GM13977 (cell line): ENCODE measurements at places on chromosomes 12 and 14.

- no peak for DNase-seq
Observed at GRCh38 chr12:117387832-117388231, 26.4 kb upstream of the NOS1 start.

GRCh38 chr12:115920395-115921183 is 356.9 kb downstream of the MED13L start:
- no peak for DNase-seq

DNA sequence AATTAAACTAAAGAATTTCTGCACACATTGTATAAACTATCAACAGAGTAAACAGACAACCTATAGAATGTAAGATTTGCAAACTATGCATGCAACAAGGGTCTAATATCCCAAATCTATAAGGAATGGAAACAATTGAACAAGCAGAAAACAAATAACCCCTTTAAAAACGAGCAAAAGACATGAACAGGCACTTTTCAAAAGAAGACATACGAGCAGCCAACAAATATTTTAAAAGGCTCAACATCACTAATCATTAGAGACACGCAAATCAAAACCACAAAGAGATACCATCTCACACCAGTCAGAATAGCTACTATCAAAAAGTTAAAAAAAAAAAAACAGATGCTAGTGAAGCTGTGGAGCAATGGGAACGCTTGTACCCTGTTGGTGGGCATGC is 4.7 kb downstream of the TAS2R13 start:
- DNase-seq = no peak

- DNase-seq = no peak
Observed at GRCh38 chr12:53218551-53219291, 11.7 kb upstream of the ITGB7 start.

GRCh38 chr12:98736352-98737321 is 91.5 kb downstream of the APAF1 start:
- DNase-seq = no peak

- no peak for DNase-seq
Observed at GRCh38 chr12:123109319-123109772, 41.5 kb downstream of the PITPNM2 start.

GRCh38 chr12:85002778-85003296 is 33.2 kb downstream of the TSPAN19 start:
- no peak for DNase-seq

- no peak for DNase-seq
Observed at GRCh38 chr12:12476857-12477531, 85.7 kb downstream of the DUSP16 start.

GRCh38 chr12:9103050-9103849 is 12.5 kb downstream of the A2M start:
- no peak for DNase-seq

DNA sequence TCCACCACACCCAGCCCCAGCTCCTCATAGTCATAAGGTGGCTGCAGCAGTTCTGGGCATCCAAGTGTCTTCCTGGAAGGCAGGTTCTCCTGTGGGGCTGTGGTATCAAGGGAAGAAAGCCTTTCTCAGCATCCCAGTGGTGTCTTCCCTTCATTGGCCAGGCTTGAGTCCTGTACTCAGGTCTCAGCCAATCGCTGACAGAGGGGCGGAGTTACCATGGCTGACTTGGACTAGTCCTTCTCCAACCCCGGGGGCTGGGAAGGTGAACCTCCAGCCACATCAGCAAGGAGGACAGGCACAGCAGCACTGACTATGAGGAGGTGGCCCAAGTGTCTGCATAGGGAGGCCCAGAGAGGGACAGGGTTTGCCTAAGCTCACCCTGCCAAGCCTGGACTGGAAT is 64.0 kb upstream of the SLC24A4 start:
- no peak for DNase-seq

DNA sequence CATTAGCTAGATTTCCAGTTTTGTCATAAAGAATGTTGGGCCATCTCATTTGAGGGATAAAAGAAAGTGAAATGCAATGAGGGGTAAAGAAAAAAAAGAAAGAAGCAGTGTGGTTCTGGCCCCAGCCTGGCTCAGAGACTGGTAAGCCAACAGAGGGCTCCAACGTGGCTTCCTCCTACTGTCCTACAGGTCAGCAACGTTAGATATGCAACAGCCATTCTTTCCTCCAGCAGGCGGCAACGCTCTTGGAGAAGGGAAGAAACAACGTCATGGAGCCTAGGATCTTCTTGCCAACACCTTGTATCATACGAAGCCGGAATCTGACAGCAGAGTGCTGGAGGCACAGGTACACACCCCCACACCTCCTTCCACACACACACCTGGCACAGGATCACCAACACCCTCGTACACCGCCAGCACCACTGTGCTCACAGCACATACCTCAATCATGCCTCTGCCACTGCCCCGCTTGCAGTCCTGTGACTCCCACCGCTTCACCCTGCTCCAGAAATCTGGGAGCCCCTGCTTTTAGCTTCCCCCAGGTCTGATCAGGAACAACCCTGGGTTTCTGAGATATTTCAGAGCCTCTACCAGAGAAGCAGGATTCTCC is 102.8 kb downstream of the RPAP3 start:
- DNase-seq = no peak

- no peak for DNase-seq
Observed at GRCh38 chr14:96364962-96365361, 1.6 kb downstream of the GSKIP start.

GRCh38 chr12:122944605-122945592 is 21.4 kb downstream of the ABCB9 start:
- DNase-seq = no peak

DNA sequence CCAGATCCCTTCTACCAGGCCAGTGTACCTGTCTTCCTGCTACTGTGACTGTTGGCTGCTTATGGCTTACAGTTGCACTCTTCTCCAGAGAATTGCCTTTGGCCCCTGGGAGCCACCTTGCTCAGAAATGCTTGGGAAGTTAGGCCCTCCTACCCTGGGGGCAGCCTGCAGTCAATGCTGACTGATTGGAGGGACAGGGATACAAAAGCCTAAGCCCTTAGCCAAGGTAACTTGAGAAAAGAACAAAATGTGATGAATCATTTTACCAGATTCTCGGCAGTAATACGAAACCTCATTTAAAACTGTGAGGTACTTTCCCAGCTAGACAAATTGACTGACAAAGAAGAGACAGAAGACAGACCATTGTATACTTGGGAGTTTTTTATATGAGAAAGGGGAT is 47.3 kb downstream of the PTCSC3 start:
- DNase-seq = no peak

- peak; percentile 69 for DNase-seq
Observed at GRCh38 chr14:22887990-22888378, 5.0 kb downstream of the REM2 start.

- DNase-seq = no peak
Observed at GRCh38 chr12:18383203-18383602, 121.9 kb downstream of the PIK3C2G start.

GRCh38 chr14:100825713-100826331 is at the start of gene MEG3:
Gene MEG3, plus strand, starts transcription at chr14:100826118.
- DNase-seq = no peak

DNA sequence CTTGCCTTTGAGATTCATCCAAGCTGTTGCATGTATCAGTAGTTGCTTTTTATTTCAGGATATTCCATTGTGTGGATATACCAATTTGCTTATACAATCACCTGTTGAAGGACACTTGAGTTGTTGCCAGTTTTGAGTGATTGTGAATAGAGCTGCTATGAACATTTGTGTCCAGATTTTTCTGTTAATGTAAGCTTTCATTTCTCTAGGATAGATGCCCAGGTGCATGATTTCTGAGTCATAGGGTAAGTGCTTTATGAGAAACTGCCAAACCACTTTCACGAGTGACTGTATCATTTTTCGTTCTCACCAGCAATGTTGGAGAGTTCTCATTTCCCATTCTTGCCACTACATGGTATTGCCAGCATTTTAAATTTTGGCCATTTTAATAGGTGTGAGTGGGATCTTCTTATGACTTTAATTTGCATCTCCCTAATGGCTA is 434.6 kb upstream of the RGS6 start:
- peak; percentile 39 for DNase-seq

DNA sequence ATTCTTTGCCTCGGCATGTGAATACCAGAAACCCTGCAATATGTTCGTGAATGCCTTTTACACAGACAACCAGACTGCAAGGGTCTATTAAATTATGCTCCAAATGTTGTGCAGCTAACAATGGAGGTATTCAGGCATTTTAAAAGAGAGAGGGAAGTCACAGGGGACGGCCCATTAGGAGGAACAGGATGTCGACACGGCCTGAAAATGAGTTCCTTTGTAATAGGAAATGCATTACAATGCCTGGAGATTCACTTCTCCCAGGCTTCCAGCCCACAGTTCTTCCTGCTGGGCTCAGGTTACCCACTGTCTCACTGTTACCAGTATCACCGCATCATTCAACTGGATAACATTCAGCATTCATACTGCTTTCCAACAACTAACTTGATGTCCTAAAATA is 2.5 kb downstream of the DUSP6 start:
- no peak for DNase-seq

GRCh38 chr12:87995581-87996178 is 33.5 kb downstream of the C12orf50 start:
- peak; percentile 27 for DNase-seq

DNA sequence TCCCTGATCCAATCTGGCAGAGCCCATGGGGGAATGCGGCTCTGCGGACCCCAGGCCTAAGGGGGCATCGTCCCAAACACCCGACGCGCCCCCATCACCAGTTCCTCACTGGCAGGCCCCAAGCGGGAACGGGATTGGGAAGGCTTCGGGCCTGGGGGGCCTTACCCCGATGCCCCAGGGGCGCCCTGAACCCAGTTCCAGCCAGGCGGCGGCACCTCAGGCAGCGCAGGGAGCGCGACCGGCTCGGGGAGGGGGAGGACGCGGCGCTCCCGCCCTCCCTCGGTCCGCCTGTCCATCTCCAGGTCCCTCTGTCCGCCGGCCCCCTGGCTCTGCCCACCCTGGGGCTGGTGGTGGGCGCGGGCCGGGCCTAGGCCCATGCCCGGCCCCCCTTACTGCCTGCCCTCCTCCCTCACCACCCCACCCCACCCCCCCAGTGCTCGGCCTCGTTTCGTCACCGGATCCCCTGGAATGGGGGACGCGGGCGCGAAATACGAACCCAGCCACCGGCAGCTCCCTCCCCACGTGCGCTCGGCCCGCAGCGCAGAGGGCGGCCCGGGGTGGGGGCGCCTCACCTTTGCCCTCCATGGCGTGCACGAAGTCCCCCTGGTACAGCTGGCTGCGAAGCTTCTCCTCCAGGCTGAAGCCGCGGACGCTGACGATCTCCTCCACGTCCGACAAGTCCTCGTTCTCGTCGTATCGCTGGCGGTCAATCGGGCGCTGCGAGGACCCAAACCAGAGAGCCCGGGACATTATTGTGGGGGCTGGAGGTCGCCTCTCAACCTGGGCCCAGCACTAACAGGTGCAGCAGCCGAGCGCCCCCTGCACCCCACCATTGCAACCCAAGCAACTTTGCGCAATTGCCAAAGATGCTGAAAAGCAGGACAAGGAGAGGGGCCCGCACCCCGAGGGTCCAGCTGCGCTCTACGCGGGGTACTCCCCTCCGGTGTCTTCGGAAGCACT is 2.3 kb downstream of the KDM2B start:
- peak; percentile 60 for DNase-seq

DNA sequence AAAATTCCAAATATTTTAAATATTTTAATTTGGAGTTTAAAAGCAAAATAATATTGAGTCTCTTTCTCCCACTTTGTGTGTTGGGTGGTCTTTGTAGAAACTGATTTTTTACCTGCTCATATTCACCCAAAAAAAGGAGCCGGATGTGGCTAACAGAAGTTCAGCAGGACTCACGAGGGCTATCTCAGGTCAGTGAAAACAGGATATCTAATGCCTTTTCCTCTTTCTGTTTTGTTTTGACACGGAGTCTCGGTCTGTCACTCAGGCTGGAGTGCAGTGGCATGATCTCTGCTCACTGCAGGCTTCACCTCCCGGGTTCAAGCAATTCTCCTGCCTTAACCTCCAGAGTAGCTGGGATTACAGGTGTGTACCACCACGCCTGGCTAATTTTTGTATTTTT is 30.8 kb downstream of the COA8 start:
- peak; percentile 79 for DNase-seq

- peak; percentile 56 for DNase-seq
Observed at GRCh38 chr12:12803186-12803585, 10.0 kb upstream of the DDX47 start.

GRCh38 chr14:90381999-90382451 is 14.8 kb upstream of the CALM1 start:
- DNase-seq = no peak

DNA sequence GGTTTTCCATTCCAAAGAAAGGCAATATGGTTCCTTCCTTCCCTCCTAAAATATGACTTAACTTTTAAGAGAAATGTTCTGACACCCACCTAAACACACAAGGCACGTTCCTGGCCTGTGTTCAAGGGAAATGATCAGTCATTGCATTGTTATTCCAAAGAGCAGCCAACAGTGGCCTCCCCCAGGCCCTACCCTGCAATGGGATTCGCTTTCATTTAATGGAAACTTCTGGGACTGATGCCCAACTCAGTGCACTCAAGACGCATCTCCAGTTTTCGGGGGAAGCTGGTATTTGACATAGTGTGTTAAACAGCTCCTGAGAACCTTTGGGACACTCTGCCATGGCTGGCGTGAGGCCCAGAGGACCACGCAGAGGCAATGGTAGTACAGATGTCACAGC is 65.9 kb downstream of the DDX51 start:
- DNase-seq = no peak

- DNase-seq = no peak
Observed at GRCh38 chr12:69007101-69007854, 74.3 kb upstream of the CPM start.

DNA sequence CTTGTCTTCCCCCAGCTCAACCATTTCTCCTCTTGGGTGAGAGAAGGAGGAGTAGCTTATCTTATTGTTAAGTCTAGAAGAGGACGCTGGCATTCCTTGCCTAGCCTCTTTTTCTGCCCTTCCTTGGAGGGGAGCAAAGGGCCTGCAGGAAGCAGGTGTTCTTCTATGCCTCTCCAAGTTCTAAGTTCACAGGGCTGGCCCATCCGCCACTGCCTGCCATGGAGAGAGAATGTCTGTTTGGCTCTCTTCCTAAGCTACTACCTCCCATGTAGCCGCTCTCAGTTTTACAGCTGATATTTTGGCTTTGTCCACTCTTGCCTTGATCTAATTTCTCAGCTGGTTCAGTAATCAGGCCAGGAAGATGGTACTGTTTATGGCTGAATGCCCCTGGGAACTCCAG is 201.2 kb downstream of the NTF3 start:
- DNase-seq = no peak

DNA sequence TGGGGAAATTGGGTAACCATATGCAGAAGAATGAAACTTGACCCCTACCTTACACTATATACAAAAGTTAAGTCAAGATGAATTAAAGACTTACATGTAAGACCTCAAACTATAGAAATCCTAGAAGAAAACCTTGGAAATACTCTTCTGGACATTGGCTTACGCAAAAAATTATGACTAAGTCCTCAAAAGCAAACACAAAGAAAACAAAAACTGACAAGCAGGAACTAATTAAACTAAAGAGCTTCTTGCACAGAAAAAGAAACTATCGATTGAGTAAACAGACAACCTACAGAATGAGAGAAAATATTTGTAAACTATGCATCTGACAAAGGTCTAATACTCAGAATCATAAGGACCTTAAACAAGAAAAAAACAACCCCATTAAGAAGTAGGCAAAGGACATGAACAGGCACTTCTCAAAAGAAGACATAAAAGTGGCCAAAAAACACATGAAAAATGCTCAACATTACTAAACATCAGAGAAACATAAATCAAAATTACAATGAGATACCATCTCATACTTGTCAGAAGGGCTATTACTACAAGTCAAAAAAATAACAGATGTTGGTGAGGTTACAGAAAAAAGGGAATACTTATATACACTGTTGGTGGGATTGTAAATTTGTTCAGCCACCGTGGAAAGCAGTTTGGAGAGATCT is 37.0 kb upstream of the CFAP54 start:
- DNase-seq = no peak
